ENCODE measurements at places on chromosomes 13 and 19.

GRCh38 chr19:810883-811489, 10.8 kb downstream of the PLPPR3 start:
- no peak for DNase-seq

DNA sequence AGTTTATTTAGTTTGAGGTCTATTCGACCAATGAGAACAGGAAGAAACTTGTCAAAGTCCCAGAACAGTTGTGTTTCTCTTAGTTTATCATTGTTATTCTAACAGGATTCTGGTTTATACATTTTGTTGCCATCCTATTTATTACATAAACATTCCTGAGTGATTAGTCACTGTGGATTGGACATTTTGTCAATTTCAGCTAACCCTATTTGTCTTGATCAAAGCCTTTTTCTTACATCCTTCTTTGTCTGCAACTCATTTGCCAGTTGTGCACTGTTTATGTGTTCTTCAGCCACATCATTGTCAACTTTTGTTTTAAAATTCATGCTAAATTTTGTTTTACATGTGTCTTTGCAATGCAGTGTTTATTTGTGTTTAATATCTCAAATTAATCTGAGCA, 886.0 kb upstream of the SLC10A2 start:
- DNase-seq: no peak

DNA sequence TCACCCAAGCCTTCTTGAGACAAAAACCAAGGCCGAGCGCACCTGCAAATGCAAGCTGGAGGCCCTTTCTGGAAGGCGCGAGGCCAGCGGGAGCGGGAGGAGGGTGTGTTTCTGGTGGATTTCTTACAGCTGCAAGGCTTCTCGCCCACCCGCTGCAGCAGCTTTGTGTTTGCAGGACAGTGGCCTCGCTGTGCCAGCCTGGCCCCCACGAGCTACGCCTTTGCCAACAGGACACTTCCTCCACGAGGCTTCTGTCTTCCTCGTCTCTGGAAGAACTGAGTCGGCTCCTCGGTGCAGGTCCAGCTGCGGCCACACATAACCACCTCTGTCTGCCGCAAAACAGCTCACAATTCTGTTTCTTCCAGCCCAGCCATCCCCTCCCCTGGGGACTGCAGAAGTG, 10.1 kb downstream of the ATCAY start:
- DNase-seq: no peak

DNA sequence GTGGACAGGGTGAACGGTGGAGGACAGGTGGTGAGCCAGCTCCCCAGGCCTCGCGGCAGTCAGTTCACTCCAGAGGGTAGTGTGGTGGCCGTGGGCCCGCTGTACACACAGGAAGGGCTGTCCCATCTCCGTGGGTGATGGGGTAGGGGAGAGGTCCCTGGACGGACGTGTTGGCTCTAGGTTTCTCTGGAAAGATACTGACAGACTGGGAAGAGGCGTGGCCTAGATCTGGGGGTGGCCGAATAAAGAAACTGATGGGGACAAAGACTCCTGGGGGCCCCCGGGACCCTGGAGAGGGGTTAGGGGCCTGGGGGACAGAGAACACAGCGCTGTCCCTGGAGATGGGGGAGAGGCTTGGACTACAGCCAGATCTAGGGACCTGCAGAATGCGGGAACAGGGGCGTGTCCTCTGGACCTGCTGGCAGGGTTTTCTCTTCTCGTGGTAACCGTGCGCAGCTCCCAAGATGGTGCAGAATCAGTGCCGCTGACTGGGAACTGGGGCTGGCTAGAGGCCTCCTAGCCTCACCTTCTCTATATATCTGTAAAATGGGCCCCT, 4.0 kb upstream of the PRAM1 start:
- DNase-seq: no peak

DNA sequence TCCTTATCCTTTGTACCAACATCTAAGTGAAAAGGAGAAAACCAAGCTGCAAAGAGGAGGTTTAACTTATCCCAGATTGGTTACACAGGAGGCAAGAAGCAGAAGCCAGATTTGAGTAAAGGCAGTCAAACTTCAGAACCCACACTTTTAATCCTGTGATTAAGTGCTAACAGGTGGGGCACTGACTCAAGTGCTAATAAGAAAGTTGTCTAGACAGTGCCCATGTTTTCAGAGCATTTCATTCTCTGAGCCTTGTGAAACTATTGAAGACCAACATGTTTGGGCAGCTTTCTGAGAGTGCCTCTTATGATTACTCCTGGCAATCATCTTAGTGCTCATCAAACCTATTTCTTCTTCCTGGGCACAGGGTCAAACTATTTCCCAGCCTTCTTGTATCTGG, 380.8 kb downstream of the KCNRG start:
- no peak for DNase-seq

GRCh38 chr19:44623626-44624025, 10.3 kb downstream of the IGSF23 start:
- DNase-seq: no peak

DNA sequence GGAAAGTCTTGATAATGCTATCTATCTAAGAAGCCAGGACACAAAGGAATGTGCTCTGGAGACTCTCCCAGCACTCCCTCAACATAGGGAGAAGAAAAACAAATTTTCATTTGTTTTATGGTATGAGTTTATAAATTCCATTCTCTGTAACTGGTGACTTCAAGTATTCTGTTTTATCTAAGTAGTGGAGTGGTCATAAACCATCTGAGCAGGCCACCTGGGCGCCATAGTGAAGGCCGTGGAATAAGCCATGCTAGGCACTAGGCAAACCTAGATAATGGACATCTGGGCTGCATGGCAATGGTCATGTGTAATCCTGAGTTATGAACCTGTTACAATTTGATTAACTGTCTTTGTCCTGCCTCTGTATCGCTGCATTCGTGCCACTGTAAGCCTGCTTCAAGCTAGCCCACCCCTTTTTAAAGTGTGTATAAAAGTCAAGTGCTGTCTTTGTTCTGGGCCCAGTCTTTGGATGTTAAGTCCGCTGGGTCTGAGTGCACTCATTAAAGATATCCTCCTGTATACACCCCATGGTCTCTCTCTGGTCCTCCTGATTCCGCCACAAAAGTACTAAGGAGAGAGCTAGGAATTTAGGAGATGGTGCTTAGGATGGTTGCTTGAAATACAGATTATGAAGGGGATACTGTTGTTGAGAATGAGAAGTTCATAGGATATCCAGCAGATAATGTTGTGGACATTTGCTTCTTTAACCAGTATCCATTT, 13.2 kb downstream of the GTF2F2 start:
- no peak for DNase-seq

DNA sequence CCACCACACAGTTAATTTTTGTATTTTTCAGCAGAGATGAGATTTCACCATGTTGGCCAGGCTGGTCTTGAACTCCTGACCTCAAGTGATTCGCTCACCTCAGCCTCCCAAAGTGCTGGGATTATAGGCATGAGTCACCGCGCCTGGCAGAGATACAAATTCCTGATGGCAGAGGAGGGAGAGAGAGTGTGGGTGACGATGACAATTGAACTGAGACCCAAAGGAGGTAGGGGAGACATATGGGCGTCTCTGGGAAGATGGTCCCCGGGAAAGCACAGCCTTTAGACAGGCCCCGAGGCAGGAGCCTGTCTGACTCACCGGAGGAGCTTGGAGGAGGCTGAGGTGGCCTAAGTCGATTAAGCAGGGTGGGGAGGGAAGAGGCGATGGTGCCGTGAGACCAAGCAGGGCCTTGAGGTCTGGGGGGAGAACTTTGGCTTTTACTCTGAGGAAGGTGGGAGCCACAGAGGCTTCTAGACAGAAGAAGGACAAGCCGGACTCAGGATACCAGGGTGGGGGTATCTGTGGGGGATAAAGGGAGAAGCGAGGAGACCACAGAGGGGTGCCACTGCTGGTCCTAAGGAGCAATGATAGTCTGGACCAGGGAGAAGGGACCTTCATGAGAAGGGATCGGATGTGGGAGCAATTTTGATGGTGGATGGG, 38.2 kb downstream of the ARRDC2 start:
- DNase-seq: no peak

DNA sequence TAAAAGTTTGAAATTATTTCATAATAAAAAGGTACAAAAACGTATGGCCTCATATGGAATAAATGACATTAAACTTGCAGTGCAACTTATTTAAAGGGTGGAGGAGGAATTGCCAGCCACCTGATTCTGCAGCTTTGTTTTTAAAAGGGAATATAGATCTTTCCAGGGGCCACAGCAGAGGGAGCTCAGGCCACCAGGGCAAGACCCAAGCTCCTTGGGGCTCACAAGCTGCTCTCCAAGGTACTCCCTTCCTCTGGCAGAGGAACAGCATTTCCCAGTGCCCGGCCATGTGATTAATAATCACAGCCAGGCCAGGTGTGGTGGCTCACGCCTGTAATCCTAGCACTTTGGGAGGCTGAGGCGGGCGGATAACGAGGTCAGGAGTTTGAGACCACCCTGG, 6.2 kb downstream of the ACOD1 start:
- DNase-seq: no peak

DNA sequence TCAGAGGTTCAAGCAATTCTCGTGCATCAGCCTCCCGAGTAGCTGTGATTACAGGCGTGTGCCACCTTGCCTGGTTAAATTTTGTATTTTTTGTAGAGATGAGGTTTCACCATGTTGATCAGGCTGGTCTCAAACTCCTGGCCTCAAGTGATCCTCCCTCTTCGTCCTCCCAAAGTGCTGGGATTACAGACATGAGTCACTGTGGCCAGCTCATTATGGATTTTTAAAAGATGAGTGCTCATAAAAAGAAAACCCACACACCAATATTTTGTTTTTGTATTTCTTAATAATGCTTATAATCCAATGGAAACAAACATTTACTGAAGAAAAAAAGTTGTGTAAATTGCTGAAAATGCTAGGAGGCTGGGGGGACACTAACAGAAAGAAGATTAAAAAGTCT, 5.0 kb upstream of the MICU2 start:
- no peak for DNase-seq

DNA sequence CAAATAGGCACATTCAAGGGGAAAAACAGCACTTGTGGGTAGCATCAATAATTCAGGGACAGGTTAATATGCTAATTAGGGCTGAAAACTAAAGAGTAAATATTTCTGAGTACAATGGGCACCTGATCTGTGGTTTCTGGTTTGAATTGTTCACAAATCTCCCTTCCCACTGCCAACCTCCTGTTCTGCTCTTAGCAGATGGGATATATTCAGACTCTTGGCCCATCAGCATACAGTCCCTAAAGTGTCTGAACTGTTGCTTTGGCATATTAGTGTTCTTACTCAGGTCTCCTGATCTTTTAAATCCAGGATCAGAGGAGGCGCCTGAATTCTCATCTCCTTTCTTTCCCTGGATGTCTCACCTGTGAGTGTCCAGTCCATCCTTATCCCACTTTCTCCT, 8.2 kb upstream of the LRCH1 start:
- DNase-seq: no peak
